Kidney (tissue), 22 donors: ENCODE measurements at places on chromosomes 6 and 20.

DNA sequence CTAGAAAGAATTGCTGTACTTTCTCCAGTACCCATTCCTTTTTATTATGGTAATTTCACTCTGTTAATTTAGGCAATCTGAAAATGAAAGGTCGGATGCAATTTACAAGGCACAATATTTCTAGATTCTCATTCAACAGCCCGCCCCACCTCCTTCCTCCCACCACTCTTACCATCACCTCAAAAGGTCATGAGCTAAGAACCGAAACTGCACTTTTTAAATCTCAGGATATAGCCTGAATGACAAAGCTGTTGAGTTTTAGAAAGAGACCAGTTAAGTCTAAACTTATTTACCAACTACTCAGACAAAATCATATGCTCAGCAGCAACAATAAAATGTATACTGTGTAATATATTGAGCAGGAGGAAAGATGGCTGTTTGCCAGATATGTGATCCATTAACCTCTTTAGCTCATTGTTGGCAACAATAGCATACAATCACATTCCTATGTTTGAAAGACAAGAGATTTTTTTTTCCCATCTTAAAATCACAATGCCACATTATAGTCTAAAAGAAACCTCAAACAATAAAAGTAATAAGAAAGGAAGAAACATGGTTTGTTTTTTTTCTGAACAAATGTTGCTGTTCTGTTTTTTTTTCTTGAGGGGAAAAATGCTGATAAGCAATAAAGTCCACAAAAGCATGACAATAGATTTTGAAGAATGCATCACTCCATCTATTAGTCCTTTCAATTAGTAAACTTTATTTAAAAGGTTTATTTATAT, 1.6 kb upstream of the HS3ST5 start:
- H3K27ac ChIP-seq, result no peak overlapping the region
- no peaks in the 10 kb centered on the region for H3K4me1 ChIP-seq
- no peak overlapping the region for H3K4me3 ChIP-seq
- no peaks in the 10 kb centered on the region for H3K36me3 ChIP-seq
- H3K27me3 ChIP-seq, result no peaks in the 10 kb centered on the region
- no peak for DNase-seq

DNA sequence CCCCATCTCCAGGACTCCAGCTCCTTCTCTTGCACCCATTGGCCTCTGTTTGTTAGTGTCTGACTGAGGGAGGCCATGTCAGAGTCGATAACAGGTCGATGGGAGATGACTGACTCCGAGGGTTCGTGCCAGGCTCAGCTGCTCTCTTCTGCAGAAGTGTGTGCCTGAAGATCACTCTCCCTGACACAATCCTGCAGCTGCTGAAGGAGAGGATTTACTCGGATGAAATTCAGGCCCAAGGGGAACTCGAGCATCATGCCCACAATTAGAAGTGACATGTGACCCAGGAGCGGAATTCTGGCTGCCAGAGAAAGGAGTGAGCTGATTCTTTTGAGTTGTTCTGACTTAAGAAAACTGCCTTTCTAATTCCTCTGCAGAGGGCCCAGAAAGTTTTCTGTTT, 318.2 kb downstream of the MAFB start:
- H3K27ac ChIP-seq, result no peak overlapping the region
- H3K4me1 ChIP-seq, result no peaks in the 10 kb centered on the region
- H3K4me3 ChIP-seq, result no peak overlapping the region
- H3K27me3 ChIP-seq, result no peaks in the 10 kb centered on the region
- DNase-seq, result no peak
- H3K36me3 ChIP-seq, result no peaks in the 10 kb centered on the region

- H3K4me3 ChIP-seq, result no peak overlapping the region
- no peak overlapping the region for H3K27ac ChIP-seq
- H3K4me1 ChIP-seq, result peaks cover 25% of the 10 kb centered on the region
- H3K36me3 ChIP-seq, result no peaks in the 10 kb centered on the region
- DNase-seq, result no peak
- no peaks in the 10 kb centered on the region for H3K27me3 ChIP-seq
These were observed 49.9 kb downstream of the VEGFA start for GRCh38 chr6:43819958-43820357.

DNA sequence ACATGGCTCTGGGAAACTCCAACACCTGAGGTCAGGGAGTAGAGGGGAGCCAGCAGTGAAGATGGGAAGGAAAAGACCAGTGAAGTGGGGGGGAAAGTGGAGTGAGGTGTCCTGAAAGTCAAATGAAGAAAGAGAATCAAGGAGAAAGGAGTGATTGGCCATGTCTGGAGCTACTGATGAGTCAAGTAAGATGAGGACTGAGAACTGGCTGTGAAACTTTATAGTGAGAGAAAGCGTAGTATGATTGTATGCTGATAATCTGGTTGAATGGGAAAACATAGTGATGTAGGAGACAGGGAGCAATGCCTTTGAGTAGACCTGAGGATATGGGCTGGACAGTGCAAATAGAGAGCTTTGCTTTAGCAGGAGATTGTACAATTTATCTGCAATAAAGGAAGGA, 183.6 kb upstream of the GMDS start:
- H3K36me3 ChIP-seq, result no peaks in the 10 kb centered on the region
- no peak overlapping the region for H3K4me3 ChIP-seq
- no peak overlapping the region for H3K27ac ChIP-seq
- H3K4me1 ChIP-seq, result no peaks in the 10 kb centered on the region
- no peak for DNase-seq
- H3K27me3 ChIP-seq, result no peaks in the 10 kb centered on the region

- no peak overlapping the region for H3K27ac ChIP-seq
- no peaks in the 10 kb centered on the region for H3K4me1 ChIP-seq
- H3K27me3 ChIP-seq, result no peaks in the 10 kb centered on the region
- peaks cover 46% of the 10 kb centered on the region for H3K36me3 ChIP-seq
These were observed 52.2 kb upstream of the TTPAL start for GRCh38 chr20:44423480-44423879.

DNA sequence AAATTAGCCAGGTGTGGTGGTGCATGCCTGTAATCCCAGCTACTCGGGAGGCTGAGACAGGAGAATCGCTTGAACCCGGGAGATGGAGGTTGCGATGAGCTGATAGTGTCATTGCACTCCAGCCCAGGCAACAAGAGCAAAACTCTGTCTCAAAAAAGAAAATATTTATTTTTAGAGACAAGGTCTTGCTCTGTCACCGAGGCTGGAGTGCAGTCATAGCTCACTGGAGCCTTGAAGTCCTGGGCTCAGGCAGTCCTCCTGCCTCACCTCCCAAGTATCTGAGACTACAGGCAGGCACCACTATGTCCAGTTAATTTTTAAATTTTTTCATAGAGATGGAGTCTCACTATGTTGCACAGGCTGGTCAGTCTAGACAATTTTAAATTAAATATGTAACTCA, 16.2 kb upstream of the CEBPB start:
- H3K27ac ChIP-seq, result no peak overlapping the region
- no peaks in the 10 kb centered on the region for H3K36me3 ChIP-seq
- no peak for DNase-seq
- no peaks in the 10 kb centered on the region for H3K27me3 ChIP-seq

DNA sequence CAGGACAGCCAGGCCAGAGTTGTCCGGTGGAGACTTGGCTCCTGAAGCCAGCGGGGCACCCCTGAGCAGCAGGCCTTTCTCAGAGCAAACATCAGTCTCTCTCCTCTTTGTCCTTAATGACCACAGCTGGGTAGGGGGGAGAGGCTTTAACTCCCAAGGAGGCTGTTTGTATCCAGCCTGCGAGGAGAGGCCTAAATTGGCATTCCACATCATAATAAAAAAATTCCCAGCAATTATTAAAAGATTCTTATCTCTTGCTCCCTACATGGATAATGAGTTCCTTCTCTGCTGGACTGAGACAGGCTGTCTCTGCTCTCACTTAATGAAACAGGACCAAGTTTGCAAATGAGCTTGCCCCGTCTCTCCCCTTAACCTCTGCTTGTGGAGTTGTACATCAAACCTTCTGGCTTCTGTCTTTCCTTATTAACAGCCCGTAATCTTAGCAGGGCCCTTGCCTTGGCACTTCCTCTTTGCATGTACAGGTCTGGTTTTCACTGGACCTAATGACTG, 838.2 kb downstream of the MAFB start:
- no peak overlapping the region for H3K4me3 ChIP-seq
- peaks cover 10% of the 10 kb centered on the region for H3K4me1 ChIP-seq
- DNase-seq, result peak; percentile 34

- H3K36me3 ChIP-seq, result no peaks in the 10 kb centered on the region
- no peak overlapping the region for H3K27ac ChIP-seq
- DNase-seq, result peak; percentile 79
- H3K4me3 ChIP-seq, result no peak overlapping the region
- peaks cover 16% of the 10 kb centered on the region for H3K27me3 ChIP-seq
- H3K4me1 ChIP-seq, result peaks cover 2% of the 10 kb centered on the region
These were observed 369 bp downstream of the SLC4A11 start for GRCh38 chr20:3238616-3239025.

GRCh38 chr6:163721435-163721834, 306.9 kb downstream of the QKI start:
- H3K4me1 ChIP-seq, result no peaks in the 10 kb centered on the region
- no peak overlapping the region for H3K27ac ChIP-seq
- H3K4me3 ChIP-seq, result no peak overlapping the region
- H3K36me3 ChIP-seq, result no peaks in the 10 kb centered on the region
- H3K27me3 ChIP-seq, result no peaks in the 10 kb centered on the region

GRCh38 chr6:71979911-71980310, 93.6 kb downstream of the RIMS1 start:
- no peaks in the 10 kb centered on the region for H3K4me1 ChIP-seq
- no peaks in the 10 kb centered on the region for H3K27me3 ChIP-seq
- no peak overlapping the region for H3K27ac ChIP-seq
- no peaks in the 10 kb centered on the region for H3K36me3 ChIP-seq
- no peak for DNase-seq
- H3K4me3 ChIP-seq, result no peak overlapping the region

- H3K27ac ChIP-seq, result no peak overlapping the region
- DNase-seq, result no peak
- no peak overlapping the region for H3K4me3 ChIP-seq
- no peaks in the 10 kb centered on the region for H3K36me3 ChIP-seq
- H3K4me1 ChIP-seq, result peaks cover 7% of the 10 kb centered on the region
These were observed 3.2 kb downstream of the CCHCR1 start for GRCh38 chr6:31154436-31154835.

- no peaks in the 10 kb centered on the region for H3K27me3 ChIP-seq
- DNase-seq, result no peak
- no peak overlapping the region for H3K27ac ChIP-seq
- H3K4me1 ChIP-seq, result peaks cover 8% of the 10 kb centered on the region
- no peaks in the 10 kb centered on the region for H3K36me3 ChIP-seq
- H3K4me3 ChIP-seq, result no peak overlapping the region
These were observed 11.6 kb upstream of the DSE start for GRCh38 chr6:116359131-116359530.

DNA sequence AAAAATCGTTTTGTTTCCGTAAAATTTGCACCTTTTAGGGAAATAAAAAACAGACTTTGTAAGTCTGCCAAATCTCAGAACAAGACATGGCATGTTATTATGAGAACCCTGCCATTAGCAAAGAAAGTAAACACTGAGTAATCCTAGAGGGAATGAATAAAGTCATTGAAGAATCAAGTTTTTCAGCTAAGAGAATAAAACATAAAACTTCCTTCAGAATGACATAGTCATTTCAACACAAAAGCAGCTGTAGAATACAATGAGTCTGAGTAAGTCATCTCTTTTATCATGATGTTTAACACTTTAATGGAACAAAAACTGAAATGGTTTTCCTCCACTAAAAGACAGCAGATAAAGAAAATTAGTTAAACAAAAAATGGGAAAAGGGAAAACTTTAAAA, 10.3 kb upstream of the DST start:
- no peaks in the 10 kb centered on the region for H3K36me3 ChIP-seq
- H3K27me3 ChIP-seq, result no peaks in the 10 kb centered on the region

DNA sequence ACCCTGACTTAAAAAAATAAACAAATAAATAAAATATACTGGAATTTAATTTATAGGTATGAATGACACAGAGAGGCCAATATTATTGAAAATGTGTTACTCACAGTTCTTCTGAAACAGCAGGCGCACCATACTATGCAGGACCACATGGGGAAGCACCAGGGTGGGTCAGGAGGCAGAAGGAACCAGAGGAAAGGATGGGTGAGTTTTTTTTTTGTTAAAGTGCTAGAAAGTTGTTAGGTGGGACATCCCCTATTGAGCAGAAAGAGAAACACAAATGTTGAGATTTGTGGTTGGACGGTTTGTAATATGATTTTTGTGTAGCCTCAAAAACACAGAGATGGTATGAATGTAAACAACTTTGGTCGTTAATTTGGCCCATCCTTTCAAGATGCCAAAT, 26.0 kb downstream of the PTPRA start:
- DNase-seq, result no peak
- H3K36me3 ChIP-seq, result no peaks in the 10 kb centered on the region
- no peak overlapping the region for H3K27ac ChIP-seq
- H3K4me1 ChIP-seq, result no peaks in the 10 kb centered on the region

DNA sequence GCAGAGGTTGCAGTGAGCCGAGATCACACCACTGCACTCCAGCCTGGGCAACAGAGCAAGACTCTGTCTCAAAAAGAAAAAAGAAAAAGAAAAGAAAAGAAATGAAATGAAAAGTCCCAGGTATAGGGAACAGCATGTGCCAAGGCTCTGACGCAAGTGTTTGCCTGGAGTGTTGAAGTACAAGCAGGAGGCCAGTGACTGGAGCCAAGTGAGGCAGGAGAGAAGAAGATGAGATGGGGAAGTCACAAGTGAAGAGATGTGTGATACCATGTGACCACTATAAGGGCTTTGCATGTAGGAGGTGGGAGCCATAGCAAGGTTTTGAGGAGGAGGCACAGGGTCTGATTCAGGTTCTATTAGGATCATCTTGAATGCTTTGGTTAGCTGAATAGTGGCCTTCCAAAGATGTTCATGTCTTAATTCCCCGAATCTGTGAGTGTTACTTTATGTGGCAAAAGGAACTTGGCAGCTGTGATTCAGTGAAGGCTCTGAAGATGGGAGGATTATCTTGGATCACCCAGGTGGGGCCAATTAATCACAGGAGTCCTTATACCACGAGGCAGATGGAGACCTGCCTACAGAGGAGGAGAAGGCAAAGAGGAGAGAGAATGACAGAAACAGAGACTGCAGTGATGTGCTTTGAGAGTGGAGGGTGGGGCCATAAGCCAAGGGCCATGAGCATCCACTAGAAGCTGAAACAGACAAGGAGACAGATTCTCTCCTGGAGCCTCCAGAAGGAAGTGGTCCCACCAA, 91.1 kb upstream of the PTPN1 start:
- H3K27ac ChIP-seq, result no peak overlapping the region
- peaks cover 2% of the 10 kb centered on the region for H3K4me1 ChIP-seq
- no peaks in the 10 kb centered on the region for H3K27me3 ChIP-seq
- H3K36me3 ChIP-seq, result no peaks in the 10 kb centered on the region
